Stimulated activated CD4-positive, alpha-beta T cell treated with anti-CD3 and anti-CD28 coated beads, TNF-alpha, amount 100 ng/mL, for 1 hour (primary cell): ENCODE measurements at places on chromosomes 1 and 21.

DNA sequence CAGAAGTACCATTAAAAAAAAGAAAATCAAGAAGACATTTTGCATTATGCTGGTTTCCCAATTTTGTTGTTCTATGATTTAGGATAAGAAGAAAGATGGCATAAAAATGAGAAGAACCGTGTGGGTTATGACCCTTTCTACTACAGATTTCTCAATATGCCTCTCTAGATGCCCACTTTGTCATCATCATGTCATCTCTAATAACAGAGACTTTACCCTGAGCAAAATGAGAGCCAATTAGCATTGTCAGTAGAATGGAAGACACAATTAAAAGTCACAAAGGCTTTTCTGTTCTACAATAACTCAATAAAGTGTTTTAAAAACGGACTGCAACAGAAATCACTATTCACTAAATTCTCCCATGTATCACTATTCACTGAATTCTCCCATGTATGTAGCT is 85.5 kb downstream of the RAB3GAP2 start:
- DNase-seq, result no peak

GRCh38 chr1:20154301-20154831 is 15.2 kb downstream of the PLA2G2F start:
- DNase-seq, result no peak

DNA sequence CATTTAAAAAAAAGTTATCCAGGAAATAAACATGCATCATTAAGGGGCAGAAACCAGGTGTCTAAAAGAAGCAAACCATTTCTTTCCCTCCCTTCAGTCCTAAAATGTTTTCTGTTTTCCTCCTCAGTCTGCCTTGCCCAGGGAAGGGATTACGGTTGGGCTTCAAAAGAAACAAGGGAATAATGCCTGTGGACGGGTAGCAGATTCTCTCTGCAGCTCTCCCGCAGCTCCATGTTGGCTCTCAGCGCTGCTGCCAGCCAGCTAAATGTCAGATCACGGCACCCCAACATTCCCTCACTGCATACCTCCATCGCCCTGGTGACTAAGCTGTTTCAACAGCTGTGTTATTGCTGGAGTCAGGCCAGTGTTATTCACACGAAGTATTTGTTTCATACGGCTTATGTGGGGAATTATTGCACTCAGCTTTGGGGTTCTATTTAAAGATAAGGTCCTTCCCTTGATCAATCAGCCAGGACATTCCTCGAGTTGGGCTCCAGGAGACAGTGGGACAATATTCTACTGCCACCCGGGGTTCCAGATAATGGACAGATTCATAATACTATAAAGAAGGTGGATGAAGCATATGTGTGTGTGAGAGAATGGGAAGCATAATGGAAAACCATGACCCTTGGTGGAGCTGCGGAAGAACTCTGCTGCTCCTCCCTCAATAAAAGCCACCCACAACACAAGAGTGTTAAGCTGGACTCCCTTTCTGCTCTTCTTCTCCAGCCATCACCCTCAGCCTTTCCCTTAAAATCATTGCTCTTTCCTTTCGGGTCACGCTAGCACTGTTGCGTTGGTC is 58.2 kb downstream of the WLS start:
- no peak for DNase-seq

DNA sequence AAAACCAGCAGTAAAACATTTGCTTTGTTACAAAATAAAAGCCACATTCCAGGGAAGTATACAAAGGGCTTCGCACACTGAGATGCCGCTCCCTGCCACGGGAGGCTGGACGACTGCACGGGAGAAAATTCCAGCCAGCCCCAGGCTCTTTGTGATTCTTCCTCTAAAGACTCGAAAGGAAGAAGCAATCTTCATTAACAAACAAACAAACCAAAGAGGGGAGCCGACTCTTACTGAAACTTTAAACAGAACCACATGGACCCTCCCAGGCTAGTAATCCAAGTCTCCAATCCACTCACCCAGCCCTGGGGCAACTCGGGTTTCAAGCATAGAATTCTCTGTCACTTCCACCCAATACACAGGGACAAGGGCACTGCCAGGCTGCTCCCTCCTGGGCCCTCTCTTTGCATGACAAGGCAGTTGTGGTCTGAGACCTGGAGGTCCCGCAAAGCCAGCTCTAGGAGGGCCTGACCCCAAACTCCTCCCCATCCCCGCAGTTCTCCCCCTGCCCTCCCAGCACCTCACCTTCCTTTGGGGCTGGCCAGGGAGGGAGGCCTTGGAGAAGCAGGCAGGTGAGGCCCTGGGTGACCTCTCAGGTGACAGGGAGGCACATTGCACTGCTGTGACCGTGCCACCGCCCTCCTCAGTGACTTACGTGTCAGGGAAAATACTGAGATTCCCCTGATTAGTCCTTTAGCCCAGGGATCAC is 26.6 kb upstream of the COL18A1 start:
- DNase-seq, result no peak

GRCh38 chr21:44539991-44540666 is at the start of gene KRTAP10-1:
TSS of gene KRTAP10-1 (minus strand) at chr21:44540195. CDS start at chr21:44540150, 45 bp downstream.
- DNase-seq, result no peak
